Activated T-cell treated with anti-CD3 and anti-CD28 coated beads for 24 hours (primary cell): ENCODE measurements at places on chromosomes 13 and 19.
A peak's percentile ranks its signal among the peaks of the same experiment; 100 is the strongest.

DNA sequence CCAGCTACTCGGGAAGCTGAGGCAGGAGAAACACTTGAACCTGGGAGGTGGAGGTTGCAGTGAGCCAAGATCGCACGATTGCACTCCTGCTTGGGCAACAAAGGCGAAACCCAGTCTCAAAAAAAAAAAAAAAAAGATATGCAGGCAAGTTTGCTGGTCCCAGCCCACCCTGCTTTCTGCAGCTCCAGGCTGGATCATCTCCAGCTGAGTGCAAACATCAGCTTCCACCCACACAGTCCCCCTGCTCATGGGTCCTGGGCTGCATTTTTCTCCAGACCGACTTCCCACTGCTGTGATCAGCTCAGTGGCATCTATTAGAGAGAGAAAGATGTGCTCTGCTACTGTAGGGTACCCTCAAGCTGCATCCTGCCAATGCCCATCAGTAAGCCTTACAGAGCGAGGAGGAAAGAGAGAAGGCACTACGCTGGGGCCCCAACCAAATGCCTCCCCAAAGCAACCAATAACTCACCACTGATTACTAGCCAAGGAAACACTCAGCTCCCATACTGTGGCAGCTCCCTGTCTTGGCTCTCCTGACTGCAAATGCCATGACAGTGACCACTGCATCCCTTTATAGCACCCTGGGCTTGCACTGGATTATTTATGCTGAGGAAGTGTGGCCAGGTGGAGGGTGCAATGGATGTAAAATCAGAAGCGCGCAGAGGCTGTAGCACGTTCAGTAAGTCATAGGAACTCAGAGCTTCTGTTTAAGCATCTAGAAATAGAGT, 170.9 kb upstream of the ZNF507 start:
- DNase-seq: no peak

GRCh38 chr13:29483623-29484022, 111.9 kb downstream of the SLC7A1 start:
- no peak for DNase-seq

DNA sequence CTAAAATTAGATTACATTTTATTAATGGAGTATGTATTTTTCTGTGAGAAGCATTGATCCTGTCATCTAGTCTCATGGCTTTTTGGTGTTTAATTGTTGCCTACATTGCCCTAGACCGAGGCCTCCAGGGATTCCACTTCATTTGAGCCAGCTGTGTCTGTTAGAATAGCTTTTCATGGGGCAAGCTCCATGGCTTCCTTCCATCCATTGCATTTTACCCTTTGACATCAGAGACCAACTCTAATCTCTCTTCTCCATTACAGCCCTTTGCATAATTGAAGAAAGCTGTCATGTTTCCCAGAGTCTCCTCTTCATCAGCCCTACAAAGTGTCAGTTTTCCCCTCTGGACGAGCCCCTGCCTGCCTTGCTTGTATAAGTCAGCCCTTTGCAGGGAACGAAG, 70.6 kb downstream of the MTUS2 start:
- DNase-seq: no peak

DNA sequence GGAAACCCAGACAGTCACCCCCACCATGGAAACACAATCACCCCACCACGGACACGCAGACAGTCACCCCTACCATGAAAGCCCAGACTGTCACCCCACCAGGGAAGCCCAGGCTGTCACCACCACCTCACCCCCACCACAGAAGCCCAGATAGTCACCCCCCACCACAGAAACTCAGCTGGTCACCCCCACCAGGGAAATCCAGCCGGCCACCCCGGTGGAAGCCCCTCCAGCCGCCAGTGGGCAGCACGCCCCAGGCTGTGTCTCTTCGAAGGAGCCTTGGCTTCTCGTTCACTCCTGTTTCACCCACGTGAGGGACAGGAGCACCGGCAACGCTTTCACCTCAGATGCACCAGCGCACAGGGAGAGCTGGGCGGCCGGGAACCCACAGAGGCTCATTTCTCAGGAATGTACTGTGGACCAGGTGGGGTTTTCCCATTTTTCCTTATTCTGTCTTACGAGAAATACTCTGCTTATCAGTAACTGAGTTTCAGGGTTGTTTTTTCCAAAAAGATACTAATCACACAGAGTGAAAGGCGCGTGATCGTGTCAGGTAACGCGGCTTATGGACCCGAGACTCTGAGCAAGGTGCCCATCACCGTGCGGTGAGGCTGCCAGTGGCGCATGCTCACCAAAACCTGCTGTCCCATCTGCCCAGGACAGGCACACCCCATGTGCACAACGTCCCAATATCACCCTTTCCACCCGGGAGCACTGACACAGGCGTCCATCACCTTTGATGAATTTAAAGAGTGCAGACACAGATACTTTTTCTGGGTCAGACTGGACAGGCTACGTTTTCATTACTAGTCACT, 28.0 kb downstream of the CARS2 start:
- no peak for DNase-seq

- no peak for DNase-seq
Measured at GRCh38 chr19:39498798-39499642, at the start of gene DLL3. DLL3 (plus strand) TSS chr19:39498947; CDS start chr19:39498975, 28 bp downstream.

DNA sequence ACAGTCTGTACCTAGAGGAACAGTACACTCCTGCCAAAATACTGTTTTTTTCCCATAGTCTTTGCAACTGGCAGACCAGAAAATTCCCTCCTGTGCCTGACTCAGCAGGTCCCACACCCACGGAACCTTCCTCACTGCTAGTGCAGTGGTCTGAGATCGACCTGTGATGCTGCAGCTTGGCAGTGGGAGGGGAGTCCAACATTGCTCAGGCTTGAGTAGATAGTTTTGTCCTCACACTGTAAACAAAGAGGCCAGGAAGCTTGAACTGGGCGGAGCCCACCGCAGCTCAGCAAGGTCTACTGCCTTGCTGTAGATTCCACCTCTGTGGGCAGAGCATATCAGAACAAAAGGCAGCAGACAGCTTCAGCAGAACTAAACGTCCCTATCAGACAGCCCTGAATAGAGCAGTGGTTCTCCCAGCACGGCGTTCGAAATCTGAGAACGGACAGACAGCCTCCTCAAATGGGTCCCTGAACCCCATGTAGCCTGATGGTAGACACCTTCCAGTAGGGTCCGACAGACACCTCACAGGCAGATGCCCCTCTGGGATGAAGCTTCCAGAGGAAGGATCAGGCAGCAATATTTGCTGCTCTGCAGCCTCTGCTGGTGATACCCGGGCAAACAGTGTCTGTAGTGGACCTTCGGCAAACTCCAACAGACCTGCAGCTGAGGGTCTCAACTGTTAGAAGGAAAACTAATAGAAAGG, 92.7 kb downstream of the SUCLA2 start:
- DNase-seq: no peak

DNA sequence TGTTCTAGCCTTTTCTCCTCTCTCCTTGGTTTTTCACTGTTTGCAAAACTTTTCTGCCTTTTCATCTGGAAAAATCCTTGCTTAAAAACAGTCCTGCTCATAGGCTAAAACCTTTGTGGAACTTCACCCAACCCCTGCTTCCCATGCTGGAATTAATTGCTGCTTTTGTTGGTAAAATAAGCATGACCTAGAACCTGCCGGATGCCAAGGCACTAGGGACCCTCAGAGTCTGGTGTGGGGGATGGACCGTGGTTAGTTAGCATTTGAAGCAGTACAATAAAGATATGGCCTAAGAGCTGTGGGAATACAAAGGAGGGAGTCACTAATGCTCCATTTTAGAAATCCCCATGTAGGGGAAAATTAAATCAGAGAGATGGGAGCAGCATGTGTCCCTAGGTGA, 326.3 kb downstream of the KCNRG start:
- no peak for DNase-seq

- DNase-seq: peak; percentile 47
Measured at GRCh38 chr19:47013041-47013517, 6.6 kb upstream of the NPAS1 start.

- no peak for DNase-seq
Measured at GRCh38 chr13:23871616-23872220, 17.5 kb downstream of the MIPEP start.

DNA sequence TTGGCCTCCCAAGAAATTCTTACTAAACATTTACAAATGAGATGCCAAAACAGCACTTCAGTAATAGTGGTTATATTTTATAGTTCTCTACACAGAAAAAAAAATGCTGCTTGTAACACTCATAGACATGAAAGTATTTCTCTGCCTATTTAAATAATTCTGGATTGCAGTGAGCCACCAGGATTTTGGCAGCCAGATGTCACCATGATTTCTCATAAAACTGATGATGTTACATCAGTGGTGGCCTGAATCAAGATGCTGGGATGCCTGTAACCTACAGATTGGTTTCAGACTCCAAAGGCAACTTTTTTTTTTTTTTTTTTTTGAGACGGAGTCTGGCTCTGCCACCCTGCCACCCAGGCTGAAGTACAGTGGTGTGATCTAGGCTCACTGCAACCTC, 2.7 kb upstream of the CAPS start:
- DNase-seq: no peak

DNA sequence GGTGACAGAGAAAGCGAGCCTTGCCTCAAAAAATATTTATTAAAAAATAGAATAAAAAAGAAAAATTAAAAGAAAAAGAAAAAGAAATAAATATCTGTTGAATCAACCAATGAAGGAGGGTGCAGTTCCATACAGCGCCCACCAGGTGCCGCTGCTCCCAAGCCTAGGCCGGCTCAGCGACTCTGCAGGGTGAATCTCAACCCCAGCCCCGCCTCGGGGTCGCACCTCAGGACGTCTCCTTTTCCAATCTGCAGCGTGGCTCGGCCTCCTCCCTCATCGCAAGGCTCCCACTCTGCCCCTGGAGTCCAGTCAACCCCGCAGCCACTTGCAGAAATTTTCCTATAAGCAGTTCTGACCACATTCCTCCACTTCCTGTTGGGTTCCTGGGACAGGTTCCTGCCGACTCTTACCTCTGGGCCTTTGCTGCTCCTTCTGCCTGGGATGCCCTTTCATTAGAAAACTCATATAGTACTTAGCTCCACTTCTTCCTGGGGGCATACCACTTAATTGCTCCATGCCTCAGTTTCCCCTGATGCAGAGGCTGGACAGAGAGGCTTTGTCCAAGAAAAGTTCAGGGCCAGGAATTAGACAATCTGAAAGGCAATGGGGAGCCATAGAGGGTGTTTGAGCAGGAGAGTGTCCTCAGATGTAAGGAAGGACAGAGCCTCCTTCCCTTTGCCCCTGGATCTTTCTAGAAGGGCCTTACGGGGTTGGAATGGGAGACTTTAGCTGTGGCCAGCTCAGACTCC, 24.3 kb downstream of the NFILZ start:
- peak; percentile 57 for DNase-seq

GRCh38 chr19:44657211-44657921, 13.7 kb downstream of the PVR start:
- peak; percentile 47 for DNase-seq

DNA sequence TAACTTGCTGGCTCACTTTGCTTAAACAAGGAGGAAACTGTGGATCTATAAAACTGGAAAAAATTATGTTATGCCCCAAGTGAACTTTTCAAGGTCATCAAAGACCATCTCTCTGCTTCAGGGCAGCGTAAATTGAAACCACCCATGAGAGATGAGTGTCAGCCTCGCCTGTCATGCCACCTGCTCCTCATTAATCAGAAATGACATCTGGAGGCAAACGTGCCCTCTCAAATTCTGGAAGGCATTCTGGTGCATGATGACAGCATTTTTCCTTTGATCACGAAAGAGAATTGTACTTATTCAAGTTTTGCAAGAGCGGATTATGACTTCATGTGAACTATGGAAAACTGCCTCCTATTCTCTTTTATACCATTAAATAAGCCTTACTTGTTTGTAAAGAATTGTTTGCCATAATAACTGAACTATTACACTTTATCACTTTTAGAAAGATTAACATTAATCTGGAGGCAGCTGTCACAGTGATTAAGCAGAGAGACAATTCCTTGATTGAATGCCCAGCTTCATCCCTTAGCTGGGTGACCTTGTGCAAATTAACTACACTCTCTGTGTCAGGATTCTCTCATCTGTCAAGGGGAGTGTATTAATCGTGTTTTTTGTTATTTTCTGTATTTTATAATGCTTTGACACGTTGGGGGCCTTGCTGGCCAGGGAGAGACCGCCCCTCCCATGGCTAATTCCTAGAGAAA, 17.0 kb upstream of the SACS start:
- DNase-seq: no peak

- no peak for DNase-seq
Measured at GRCh38 chr19:14107581-14108461, 9.7 kb downstream of the PRKACA start.

GRCh38 chr13:36746051-36746450, 72.2 kb downstream of the SERTM1 start:
- no peak for DNase-seq

DNA sequence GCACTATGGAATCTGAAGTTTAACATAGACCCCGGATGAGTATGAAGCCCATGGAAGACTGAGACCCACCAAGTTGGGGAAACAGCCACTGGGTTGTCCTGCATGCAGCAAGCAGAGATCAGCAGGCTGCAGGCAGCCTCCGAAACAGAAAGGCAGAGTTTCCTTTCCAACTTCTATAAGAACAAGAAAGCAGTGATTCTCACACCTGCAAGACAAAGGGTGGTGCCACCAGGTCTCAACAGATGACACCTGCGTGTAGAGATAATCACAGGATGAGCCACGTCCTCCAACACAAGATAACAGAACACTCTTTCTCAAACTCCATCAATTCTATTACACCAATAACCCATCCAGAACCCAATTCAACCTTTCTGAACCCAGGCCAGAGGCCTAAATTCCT, 457.9 kb downstream of the FOXO1 start:
- DNase-seq: no peak

DNA sequence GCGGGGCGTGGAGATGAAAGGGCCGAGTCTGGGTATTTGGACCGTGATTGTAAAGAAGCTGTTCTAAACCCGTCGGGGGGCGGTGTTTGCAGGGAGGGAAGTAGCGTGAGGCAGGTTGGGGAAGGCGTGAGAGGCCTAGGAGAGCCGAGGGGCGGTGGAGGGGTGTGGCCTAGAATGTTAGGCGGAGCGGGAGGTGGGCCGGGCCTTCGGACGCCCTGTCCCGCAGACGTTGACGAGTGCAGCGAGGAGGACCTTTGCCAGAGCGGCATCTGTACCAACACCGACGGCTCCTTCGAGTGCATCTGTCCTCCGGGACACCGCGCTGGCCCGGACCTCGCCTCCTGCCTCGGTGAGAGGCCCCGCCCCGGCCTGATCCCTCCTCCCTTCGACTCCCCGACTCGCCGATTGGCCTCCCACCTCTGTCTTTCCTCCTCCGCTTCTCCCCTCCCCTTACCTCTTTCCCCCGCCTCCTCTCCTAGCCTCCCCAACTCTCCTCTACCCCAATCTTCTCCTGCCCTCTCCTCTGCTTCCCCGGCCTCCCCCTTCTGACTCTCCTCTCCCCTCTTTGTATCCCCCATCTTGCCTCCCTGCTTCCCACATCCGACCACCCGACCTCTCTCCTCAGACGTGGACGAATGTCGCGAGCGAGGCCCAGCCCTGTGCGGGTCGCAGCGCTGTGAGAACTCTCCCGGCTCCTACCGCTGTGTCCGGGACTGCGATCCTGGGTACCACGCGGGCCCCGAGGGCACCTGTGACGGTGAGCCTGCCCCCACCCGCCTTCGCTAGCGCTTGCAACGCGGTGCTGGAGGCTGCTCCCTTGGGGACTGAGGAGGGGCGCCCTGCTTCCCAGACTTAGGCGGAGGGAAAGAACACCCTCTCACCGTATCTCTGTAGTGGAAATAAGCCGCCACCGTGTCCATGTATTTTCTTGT, 12.8 kb downstream of the LTBP4 start:
- DNase-seq: peak; percentile 81
